Inflammatory macrophage treated with lipopolysaccharide for 4 hours (primary cell): ENCODE measurements at places on chromosomes 1 and 21.

- no peak for DNase-seq
Measured at GRCh38 chr1:101697072-101697471, 299.7 kb downstream of the OLFM3 start.

- peak; percentile 83 for DNase-seq
Measured at GRCh38 chr21:17784604-17785402, 34.4 kb downstream of the C21orf91 start.

DNA sequence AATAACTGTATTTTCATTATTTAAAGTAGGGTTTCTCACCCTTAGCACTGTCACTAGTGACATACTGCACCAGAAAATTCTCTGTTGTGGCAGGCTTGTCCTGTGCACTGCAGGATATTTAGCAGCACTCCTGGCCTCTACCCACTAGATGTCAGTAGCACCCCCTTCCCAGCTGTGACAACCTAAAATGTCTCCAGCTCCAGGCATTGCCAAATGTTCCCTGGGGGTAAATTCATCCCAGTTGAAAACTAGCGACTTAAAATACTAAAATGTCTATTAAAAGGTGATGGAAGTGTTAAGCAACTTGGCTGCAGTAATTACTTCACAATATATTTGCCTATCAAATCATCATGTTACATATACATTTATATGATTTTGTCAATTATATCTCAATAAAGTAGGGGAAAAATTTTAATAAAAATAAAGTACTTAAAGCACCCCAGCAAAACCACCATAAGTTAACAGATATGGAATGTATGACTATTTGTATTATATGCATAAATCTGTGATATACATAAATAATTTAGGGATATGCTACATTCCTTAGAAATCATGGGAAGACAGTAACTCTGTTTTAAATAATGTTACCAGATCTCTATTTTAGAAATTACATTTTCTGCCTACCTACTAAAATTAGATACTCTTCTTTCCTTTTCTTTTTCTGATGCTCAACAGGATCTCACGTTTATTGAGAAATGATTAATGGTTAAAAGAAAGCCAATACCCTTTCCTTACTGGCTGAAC, 74.6 kb downstream of the ARID4B start:
- DNase-seq, result peak; percentile 64

GRCh38 chr1:115539061-115539460, 102.7 kb upstream of the VANGL1 start:
- no peak for DNase-seq

DNA sequence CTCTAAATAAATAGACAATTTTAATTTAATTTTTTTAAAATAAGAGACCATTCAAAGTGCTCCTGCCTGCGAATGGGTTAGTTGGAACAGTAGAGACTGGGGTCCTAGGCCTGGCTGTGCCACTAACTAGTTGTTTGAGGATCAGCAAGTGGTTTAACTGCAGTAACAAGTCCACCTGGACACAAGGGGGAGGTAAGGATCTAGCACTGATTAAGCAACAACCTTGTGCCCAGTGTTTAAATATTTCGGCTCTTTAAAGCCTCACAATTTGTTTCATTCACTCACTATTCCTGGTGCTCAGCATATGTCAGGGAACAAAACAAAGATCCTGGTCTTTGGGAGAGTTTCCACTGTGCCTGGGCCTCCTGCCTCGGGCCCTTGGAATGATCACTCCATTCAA, 1.6 kb upstream of the AGT start:
- DNase-seq, result no peak

- DNase-seq, result no peak
Measured at GRCh38 chr1:162538815-162539431, 22.6 kb upstream of the UAP1 start.

DNA sequence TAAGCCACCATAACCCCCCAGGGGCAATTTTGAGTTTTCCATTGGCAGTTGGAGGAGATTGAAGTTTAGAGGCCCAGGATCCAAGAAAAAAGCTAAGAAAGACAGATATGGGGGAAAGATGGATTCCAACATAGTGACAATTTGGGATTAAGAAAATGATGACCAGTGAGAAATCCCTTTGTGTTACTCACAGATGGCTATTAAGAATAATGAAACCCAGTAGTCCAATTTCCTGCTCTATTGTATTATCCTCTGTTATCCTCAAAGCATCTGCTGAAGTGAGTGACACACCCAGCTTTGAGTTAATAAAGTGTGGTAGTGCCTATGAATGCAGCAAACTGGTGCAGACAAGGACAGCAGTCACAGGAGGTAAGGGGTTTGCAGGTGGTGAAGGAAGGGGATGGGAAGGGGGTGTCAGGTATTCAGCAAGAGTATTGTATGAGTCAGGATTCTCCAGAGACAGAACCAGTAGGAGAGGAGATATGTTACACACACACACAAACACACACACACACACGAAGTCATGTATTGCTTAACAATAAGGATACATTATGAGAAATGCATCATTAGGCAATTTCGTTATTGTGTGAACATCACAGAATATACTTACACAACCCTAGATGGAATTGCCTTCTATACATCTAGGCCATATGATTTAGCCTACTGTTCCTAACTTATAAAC, 112.4 kb upstream of the VANGL1 start:
- DNase-seq, result no peak

DNA sequence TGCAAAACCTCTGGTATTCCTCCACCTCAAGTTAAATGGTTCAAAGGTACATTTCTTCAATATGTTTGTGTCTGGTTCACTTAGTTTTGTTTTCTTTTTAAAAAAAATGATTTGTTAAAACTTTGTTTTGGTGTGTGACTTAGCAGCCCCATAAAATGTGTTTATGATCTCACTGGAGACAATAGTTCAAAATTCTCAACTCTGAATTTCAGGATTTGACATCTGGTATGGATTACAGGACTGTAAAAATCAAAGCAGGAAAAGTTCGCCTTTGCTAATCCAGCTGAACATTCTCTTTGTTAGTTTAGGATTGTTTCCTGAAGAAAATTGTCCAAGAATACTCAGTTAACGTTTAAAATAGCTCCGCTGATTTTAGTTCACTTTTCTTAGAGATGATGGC, 231.7 kb downstream of the HMCN1 start:
- no peak for DNase-seq

GRCh38 chr1:47361380-47361779, 27.8 kb downstream of the CMPK1 start:
- DNase-seq, result no peak

DNA sequence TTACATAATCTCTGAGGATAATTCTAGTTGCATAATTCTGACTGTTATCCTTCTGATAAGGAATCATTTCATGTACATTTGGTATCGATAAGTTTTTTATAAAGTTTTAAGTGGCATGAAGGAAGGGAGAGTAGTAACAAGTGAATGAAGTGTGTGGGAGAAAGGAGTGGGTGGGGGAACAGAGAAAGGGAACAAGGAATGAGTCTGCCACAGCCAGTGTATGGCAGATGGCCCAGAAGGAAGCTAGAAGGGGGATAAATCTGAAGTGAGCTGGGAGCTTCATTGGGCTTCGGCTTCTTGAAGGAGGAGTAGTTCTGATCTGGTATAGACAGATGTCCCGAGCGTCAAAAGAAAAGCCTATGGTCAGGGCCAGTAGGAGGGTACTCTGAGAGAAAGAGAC, 18.6 kb downstream of the ZBTB40 start:
- peak; percentile 64 for DNase-seq

GRCh38 chr1:5622412-5622811, 369.8 kb downstream of the NPHP4 start:
- no peak for DNase-seq

DNA sequence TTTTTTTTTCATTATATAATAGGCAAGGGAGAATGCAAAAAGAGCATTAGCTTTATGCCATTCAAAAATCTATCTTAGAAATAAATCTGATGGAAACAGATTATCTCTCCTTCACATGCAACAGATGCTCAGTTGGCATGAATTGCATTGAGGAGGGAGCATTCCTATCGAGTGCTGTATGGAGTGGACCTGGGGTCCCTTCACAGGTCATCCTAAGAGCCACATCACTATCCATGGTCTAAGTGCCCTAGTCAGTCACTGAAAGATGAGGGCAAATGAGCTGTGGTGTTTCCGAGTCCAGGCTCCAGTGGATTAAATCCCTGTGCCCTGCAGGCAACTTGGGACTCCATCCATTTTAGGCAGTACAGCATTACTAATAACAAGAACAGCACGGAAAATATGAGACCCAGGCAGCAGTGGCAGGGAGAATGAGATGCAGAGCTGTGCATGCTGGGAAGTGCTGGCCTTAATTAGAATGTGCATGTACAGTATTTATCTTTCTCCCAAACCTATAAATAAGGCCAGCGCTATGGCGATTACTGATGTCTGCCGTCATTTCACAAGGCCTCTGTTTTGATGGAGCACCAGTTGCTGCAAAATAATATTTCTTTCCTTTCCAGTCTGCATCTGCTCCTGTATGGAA, 512.3 kb upstream of the PLXNA2 start:
- DNase-seq, result no peak

DNA sequence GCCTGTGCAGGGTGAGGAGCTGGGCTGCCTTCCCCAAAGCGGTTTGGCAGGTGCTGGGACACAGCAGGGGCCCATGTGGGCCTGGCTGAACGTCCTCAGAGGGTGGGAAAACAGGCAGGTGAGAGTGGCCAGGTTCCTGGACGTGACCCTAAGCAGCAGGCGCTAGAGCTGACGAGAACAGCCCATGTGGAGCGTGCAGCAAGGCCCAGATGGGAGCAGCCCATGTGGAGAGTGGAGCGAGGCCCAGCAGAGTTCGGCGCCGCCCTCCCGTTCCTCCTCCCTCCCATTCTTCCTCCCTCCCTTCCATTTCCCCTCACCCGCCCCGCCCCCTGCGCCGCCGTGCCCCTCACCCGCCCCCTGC, 314.4 kb upstream of the VAMP3 start:
- DNase-seq, result no peak

GRCh38 chr1:204564835-204565234, 48.6 kb downstream of the MDM4 start:
- DNase-seq, result no peak

GRCh38 chr1:160779626-160780397, 16.2 kb upstream of the LY9 start:
- peak; percentile 49 for DNase-seq

DNA sequence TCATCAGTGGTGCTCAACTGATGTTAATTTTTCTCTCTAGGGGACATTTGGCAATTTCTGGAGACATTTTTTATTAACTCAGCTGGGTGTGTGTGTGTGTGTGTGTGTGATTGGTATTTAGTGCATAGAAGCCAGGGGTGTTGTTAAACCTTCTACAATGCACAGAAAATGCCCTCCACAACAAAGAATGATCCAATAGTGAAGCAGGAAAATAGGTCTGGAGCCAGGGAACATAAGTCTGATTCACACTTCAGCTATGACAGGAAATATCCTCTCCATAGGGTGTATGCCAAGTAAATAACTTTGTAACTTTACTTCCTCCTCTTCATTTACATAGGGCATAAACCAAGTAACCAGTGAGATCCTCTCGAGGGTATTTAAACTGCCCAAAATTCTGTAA, 25.1 kb upstream of the TMEM61 start:
- no peak for DNase-seq

GRCh38 chr1:174990382-174990999, 9.3 kb upstream of the CACYBP start:
- peak; percentile 49 for DNase-seq
